ENCODE measurements at places on chromosomes 3 and 15.

GRCh38 chr15:94225616-94226015, 5.7 kb upstream of the MCTP2 start:
- no peak for DNase-seq

GRCh38 chr3:125024817-125025216, 31.0 kb downstream of the HEG1 start:
- DNase-seq, result no peak

GRCh38 chr3:72123908-72124441, 339.0 kb upstream of the PROK2 start:
- DNase-seq, result no peak

DNA sequence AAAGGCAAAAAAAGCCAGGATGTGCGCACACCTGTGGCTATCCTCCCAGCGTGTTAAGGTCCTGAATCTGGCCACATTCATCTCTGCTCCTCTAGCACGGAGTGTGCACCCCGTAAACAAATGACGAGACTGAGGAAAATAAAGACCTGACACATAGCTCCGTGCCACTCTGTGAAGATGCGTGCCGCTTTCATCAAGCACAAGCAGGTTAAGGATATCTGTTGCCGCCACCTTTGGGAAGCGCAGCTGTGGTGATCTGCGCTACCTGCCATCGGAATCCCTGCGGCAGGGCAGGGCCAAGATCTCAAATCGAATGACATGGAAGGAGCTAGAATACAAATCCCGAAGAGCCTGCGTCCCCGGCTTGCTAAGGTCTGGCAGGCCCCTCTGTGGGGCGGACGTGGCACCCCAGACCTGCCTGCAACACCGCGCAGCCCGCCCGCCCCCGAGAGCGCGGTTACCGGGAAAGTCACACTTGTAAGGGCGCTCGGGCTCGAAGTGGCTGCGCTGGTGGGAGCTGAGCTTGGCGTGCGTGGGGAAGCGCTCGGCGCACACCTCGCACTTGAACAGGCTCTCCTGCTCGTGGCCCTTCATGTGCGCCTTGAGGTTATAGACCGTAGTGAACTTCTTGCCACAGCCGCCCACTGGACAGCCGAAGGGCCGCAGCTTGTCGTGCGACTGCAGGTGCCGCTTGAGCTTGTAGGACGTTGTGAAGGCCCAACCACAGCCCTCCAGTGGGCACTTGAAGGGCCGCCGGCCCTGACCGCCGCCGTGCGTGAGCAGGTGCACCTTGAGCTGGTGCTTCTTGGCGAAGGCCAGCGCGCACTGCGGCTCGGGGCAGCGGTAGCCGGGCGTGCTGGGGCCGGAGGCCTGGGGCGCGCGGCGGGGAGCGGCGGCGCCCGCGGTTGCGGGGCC, 936 bp downstream of the ZXDC start:
- no peak for DNase-seq

DNA sequence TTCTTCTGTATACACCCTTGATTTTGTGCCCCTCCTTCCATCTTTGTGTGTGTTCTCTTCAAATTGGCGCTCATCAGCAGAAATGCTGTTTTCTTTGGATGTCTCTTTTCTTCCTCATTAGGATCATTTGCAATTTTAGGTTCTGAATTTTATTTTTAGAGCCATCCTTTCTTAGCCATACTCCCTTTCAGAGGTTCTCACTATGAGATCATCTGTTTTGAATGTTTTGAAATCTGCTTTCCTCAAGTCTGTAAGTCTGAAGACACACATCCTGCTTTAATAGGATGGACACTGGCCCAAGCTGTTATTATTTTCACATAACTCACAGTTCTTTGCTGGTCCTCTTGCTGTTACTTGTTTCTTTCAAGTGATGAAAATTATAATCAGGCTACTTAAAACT, 124.8 kb downstream of the BDH1 start:
- no peak for DNase-seq

DNA sequence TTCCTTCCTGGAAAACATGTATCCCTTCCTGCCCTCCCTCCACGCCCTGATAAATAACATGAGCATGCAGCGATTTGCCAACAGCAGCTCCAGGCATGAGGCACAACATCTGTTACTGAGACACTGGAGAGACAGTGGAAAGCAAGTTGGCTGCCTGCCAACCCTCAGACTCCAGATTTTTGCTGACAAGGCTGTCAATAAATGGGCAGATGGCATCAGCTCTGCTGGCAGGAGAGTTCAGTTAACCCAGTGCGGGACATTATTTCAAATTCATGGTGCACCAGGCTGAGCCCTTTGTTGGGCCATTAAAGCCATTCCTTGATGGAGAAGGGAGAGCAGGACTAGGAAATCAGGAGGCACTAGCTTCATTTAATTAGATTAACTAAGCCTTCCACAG, 293.3 kb downstream of the MEX3B start:
- no peak for DNase-seq

- DNase-seq, result no peak
Observed at GRCh38 chr3:45366290-45366689, 22.1 kb upstream of the LARS2 start.

DNA sequence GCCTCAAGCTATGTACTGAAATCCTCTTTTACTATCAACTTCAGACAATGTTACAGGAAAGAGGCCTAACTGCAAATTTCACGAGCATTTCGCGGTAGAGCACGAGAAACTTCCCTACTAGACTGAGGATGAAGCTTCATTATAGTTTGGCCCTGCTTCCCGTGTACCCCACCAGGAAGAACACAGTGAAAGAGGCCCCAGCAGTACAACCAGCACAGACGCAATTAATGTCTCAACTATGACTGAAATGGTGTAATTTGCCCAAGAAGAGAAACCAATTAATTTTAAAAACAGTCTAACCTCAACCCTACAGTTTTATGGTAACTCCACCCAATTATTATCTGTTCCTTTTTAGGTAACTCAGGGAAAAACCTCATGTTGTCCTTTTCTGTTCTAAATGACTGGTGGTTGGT, 12.1 kb downstream of the CHSY1 start:
- no peak for DNase-seq

DNA sequence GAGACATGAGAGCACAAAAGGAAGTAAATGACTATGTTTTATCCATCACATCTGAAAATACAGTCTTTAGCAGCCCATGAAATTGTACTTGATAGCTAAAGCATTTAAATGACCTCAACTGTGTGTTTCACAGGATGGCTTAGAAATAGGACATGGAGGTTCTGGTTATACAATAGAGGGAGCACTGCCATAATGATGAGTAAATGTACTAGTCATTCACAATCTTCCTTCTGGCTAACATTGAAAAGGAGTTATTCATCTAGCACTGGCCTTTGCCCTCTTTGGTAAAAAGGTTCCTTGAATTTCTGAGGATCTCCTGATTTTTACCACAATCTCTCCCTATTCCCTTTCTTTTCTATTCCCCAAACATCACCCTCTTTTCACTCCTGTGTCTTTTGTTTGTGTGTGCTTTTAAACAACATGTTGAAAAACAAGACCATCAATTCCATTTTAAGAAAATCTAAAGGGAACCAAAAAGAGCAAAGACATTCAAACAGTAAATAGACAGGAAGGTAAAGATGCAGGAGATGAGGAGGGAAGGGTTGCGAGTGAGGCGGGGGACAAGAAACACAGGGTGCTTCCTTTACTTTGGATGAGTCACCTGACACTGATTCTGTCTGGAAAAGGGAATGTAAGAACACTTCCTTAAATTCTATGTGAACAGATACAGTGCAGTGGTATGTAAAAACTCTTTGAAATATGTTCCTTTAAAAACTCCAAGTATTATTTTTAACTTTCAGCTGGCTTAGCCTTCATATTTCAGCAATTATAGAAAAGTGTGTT, 619.0 kb downstream of the MECOM start:
- no peak for DNase-seq

- no peak for DNase-seq
Observed at GRCh38 chr3:26505399-26505798, 117.2 kb upstream of the LRRC3B start.

- no peak for DNase-seq
Observed at GRCh38 chr3:151770956-151771355, 37.2 kb downstream of the AADACL2 start.

DNA sequence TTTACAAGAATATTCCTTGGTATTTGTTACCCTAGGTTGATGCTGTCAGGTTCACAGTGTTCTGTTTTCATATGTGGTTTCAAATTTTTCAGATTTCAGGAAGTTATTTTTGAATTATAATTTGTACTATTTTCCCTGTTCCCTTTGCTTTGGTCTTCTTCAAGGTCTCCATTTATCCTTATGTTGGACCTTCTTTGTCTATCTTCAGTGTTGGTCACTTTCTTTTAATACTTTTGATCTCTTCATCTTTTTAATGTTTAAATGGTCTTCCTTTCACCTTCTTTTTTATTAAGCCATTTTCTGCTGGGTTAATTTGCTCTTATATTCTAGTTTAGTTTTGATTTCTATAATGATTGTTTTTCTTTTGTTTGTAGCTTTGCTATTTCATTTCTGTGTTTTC, 61.3 kb downstream of the KLHL25 start:
- no peak for DNase-seq

GRCh38 chr3:152574461-152575079, 260.4 kb upstream of the P2RY1 start:
- DNase-seq, result no peak

GRCh38 chr3:168070919-168071318, 24.8 kb downstream of the GOLIM4 start:
- no peak for DNase-seq

- no peak for DNase-seq
Observed at GRCh38 chr3:127970966-127971592, 56.0 kb downstream of the KBTBD12 start.

DNA sequence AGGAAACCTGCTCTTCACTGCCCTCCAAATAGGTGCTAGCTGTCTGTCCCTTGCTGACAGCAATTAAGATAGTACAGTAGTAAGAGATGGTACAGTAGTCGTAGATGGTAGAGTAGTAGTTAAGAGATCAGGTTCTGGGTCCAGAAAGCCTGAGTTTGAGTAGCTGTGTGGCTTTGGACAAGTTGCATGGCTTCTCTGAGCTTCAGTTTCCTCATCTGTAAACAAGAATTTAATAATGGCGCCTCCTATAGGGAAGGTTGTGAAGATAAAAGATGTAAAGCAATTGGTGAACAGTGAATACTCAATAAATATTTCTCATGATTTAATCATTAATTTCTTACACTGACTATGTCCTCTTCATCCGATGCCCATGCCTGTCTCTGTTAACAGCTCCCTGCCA, 86.9 kb upstream of the BCL6 start:
- no peak for DNase-seq

DNA sequence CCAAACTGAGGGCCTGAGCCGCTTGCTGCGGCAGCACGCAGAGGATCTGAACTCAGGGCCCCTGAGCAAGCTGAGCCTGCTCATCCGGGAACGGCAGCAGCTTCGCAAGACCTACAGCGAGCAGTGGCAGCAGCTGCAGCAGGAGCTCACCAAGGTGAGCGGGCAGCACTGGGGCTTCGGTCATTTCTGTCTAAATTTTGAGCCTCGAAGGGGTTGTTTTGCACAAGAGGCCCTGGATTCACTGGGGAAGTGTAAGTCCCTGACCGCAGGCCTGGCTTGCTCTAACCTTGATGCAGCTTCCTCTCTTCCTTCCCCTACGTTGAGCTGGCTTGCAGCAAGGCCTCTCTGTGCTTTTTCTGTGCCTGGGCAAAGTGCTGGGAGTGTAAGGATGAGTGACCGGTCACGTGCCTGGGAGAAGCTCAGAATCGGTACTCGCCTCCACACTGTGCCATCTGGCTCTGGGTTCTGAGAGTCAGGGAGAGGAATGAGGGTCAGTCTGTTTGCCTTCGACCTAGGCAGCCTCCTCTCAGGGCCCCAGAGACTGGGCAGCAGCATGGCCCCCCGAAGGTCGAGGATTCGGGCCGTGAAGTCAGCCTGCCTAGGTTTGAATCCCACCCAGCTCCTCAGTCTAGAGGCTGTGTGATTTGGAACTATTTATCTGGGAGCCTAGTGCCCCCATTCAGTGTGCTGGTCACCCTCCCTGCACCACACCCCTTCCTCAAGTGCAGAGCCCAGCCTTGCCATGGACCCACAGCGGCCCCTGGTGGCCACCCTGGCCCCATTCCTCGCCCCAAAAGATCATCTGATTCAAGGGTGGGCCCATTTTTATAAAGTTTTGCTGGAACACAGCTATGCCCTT, 1.4 kb downstream of the FES start:
- peak; percentile 59 for DNase-seq

DNA sequence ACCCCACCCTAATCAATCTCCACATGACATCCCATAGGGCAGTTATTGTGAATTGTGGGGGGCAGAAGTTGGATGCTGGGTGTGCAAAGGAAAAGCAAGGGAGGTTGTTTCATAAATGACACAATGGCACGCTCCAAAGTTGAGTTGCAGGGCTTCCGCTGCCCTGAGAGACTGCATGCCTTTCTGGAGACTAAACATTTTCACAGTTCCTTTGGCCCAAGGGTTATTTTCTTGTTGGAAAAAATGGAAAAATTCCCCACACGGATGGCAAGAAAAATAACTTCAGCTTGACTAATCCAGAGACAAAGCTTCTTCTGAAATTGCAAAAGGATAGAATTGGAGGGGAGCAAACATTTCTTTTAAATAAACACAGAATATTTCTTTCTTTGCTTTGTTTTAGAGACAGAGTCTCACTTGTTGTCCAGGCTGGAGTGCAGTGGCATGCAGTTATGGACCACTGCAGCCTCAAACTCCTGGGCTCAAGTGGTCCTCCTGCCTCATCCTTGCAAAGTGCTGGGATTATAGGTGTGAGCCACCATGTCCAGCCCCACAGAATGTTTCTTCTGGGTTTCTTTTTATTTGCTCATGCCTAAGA, 19.1 kb upstream of the TPM1 start:
- no peak for DNase-seq

- no peak for DNase-seq
Observed at GRCh38 chr3:79517766-79518413, 249.9 kb downstream of the ROBO1 start.

- DNase-seq, result no peak
Observed at GRCh38 chr15:74128785-74129585, 1.4 kb upstream of the ISLR2 start.

DNA sequence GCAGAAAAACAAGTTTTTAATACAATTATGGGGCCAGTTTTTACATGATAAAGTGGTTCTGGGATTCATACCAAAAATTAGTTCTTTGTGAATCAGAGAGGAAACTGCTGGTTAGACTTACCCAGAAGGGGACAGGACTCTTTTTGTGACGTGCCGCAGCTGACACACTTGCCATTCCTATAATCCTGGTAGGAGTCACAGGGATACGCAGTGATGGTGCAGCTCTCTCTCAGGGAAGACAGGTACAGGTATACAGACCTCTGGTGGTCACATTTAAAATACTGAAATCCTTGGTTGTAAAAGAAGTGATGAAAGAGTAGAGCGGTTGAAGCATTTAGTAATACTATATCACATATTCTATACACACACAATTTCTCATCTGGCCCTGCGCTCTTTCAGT, 20.2 kb upstream of the TMEM41A start:
- no peak for DNase-seq
